ENCODE measurements at places on chromosomes 16 and 17.

- no peak for DNase-seq
Observed at GRCh38 chr16:78791011-78791410, 691.6 kb downstream of the WWOX start.

DNA sequence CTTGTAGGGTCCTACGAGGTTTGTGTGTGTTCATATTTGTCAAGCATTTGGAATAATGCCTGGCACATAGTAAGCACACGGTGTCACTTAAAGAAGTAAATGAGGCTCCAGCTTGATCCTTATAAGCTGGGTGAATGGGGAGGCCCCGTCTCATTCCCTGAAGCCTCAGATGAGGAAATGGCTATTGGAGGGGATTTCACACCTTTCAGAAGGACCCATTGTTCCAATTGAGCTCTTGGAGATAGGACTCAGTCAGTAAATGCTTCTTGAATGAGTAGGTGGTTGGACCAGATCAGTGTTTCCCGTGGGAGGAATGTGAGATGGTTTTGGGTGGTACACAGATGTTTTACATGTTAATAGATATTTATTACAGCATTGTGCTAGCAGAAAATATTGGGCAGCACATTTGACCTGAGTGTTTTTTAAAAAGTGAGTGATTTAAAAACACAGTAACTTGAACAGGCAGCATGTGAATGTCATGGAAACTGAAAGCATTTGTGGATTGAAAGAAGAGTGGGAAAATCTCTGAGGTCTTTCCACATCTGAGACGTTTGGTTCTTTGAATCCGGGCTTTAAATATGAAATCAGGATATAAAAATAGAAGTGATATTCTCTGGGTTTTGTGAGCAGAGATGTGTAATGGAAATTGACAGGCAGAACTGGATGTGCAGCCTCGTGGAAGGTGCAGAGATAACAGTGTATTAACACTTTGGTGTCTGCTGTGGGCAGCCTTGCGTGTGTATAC is 36.4 kb upstream of the ARHGAP17 start:
- DNase-seq = no peak

DNA sequence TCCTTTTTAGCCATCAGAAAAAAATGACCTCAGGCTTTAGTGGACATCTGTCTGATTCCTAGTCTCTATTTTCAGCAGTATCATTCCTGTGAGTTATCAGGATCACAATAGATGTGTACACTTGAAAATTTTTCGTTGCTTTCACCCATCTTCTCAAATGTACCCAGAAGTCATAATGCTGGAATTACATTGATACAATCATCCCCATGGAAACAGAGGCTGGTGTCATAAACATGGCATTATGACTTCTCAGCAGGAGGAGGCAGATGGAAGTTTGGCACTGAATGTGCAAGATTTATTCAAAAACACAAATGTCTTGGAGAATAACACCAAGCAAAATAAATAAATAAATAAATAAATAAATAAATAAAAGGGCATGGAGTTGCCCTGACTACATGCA is 292.5 kb downstream of the PHKB start:
- no peak for DNase-seq

- no peak for DNase-seq
Observed at GRCh38 chr17:77746393-77746792, 212.1 kb upstream of the TNRC6C start.

DNA sequence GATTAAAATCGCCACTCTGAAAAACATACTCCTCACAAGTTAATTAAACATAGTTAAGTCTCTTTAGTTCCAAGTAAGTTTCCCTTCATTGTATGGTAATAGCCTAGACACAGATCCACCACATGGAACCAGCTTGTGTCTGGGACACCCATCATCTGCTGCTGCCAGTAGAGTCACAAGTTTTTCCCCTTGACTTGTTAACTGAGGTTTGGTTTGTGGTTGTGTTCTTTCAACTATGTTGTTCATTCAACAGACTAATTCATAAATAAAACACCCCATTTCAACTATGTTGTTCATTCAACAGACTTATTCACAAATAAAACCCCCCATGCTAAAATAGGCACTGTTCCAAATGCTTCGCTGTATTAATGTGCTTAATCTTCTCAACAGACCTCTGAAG is 24.4 kb downstream of the YWHAE start:
- no peak for DNase-seq

DNA sequence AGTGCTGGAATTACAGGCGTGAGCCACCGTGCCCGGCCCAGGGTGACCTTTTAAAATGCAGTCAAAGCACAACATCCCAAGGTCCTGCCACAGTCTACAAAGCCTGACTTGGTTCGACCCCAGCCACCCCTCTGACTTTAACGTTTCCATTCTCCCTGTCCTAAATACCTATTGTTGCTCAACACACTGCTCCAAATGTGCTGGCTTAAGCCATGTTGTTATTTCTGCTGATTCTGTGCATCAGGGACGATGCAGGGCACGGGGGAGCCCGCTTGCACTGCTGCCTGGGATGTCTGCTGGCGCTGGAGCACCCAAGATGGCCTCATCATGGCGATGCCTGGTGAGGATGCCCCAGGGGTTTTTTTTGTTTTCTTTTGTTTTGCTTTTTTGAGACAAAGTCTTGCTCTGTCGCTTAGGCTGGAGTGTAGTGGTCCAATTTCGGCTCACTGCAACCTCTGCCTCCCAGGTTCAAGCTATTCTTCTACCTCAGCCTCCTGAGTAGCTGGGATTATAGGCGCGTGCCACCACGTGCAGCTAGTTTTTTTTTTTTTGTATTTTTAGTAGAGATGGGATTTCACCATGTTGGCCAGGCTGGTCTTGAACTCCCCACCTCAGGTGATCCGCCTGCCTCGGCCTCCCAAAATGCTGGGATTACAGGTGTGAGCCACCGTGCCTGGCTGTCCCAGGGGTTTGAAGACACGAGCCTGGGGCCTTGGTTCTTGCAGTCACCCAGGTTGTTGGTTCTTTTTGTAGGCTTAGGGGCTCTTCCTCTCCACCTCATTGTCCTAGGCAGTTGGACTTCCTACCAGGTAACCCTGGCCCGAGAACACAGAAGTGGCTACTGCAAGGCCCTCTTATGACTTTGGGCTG is 22.9 kb downstream of the TMC7 start:
- DNase-seq = no peak

GRCh38 chr16:82460766-82461165 is 166.0 kb upstream of the CDH13 start:
- DNase-seq = no peak

- no peak for DNase-seq
Observed at GRCh38 chr16:54890381-54890780, 40.3 kb upstream of the IRX5 start.

DNA sequence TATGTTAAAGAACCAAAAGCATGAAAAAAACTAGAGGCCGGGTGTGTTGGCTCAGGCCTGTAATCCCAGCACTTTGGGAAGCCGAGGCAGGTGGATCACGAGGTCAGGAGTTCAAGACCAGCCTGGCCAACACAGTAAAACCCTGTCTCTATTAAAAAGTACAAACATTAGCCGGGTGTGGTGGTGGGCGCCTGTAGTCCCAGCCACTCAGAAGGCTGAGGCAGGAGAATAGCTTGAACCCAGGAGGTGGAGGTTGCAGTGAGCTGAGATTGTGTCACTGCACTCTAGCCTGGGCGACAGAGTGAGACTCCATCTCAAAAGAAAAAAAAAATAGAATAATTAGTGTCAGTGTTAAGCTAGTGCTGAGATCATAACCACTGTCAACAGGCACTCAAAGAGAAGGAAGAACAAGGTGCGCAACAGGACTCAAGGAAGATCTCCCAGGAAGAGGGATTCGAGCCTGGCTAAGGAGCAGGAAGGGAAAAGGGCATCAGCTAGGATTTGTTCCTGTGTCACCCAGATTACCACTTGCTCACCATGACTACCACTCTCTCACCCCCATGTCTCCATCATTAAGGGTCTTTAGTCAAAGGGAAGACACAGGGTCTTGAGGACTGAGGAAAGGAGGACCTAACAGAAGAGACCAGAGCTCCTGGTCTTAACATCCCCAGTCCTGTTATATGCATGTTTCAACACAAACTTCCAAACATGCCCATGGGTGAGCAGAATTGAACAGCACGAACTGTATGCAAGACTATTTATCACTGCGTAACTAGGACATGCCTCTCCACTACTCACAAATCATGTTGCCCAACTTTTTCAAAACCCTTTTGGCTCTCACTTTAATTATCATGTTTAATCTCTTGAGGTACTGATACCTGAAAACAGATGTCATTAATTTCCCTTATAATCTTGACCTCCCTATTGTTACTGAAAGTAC is 88.3 kb upstream of the PLEKHM1 start:
- no peak for DNase-seq

DNA sequence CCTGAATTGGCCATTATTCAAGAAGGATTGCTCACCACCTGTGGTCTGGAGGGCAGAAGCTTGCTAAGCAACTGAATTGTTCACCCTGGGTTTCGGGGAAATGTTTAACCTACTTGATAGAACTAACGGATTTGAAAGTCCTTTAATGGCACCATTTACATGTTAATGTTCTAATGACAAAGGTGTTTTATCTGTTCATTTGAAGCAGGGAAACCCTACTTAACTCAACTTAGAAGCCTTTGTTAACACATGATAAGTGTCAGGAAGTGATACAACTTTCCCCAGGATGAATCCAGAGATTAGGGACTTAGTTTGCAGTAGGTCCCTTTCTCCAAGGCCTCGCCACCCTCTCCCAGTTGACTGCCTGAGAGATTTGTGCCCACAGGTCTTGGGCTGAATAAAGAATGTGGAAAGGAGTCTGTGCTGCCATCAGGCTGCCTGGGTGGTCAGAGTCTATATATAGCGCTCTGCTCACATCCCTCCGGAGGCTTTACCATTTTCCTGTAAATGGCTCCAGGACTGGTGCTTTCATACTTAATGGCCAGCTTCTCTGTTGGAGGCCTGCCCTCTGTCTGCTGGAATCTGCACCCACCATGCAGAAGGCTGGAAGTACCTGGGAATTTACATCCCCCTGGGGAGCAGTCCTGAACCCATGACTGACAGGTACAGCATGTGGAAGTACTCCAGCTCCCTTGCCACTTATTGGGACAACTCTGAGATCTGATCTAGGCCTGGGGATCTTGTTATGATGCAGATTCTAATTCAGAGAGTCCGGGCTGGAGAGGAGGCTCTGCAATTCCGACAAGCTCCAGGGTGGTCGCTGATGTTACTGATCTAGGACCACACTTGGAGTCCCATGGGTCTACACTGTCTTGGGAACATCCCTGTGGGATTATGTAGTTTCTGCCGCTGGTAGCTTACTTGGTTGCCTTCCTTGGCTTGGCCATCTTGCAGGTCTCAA is 99.9 kb downstream of the ASIC2 start:
- DNase-seq = no peak

DNA sequence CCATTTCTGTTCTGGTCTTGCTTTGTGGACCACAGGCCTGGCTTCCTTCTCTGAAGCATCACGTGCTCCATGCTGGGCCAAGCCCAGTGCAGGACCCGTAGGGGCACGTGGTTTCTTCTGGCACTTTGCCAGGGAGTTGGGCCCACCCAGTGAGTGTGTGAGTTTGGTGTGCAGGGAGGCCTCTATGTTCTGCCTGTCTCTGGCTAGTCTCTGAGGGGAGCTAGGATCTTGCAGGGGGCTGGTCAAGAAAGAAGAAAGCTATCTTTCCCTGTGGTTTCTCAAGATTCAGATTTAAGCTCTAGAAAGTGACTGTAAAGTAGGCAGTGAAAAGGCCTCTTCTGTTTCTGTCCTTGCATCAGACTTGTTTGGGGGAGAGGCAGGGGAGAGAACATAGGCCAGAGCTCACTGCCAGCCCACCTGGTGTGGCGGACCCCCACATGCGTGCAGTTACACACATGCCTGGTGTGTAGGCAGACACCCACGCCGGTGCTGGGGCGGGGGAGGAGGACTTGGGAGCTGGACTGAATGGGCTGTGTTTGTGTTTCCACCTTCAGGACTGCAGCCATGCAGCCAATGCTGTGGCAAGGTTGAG is 11.8 kb downstream of the LASP1 start:
- no peak for DNase-seq

DNA sequence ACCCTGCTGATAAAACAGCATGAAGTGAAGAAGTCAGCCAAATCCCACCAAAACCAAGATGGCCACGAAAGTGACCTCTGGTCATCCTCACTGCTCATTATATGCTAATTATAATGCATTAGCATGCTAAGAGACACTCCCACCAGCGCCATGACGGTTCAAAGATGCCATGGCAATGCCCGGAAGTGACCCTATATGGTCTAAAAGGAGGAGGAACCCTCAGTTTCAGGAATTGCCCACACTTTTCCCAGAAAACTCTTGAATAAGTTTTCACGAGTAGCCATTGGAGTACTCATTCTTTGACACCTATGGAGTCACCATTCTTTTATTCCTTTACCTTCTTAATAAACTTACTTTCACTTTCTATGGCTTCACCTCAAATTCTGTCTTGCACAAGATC is 44.3 kb downstream of the GSG1L start:
- DNase-seq = no peak

DNA sequence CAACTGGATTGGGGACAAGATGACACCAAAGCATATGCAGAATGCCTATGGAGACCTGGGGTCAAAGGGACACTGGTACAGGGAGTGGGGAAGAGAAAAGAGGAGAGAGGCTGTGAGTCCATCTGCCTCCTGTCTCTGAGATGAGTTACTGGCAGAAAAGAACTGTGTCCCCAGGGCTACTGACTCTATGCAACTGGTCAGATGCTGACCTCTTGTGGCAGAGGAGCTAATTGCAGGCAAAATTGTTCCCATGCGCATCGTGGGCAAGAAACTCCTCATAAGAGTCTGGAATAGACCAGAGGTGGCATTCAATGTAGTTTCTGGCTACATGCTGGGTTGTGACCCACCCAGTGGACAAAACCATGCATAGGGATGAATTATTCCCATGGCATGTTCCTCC is 26.1 kb upstream of the MLKL start:
- no peak for DNase-seq

- DNase-seq = no peak
Observed at GRCh38 chr17:1843947-1844346, 14.1 kb downstream of the RPA1 start.

- no peak for DNase-seq
Observed at GRCh38 chr16:55257966-55258613, 65.9 kb upstream of the IRX6 start.

DNA sequence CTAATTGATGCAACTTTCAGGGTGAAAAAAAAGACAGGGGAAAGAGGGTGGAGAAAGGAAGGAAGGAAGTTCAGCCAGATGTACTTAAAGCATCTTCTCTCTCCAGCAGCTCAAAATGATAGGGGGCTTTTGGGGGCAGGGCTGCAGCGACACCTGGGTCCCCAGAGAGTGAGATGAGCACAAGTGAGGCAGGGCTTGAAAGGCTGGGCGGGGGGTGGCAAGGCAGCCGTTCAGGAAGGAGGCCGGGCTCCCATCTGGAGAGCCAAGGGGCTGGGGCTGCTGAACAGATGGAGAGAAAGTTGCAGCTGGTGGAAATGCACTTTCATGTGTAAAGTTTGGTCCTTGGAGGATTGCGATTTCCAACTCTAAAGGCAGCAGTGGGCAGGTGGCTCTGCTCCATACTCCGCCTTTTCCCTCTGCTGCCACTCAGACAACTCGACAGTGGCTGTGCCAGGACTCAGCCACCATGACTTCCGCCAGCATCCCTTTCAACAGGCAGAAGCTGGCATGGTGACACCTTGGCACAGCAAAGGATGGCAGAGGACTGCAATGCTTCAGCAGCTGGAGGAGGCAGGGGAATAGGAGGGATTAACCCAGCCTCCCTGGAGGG is 7.7 kb downstream of the SLC35B1 start:
- DNase-seq = no peak

Data from amygdala (tissue), 56 donors.